GM23248 (cell line): ENCODE measurements at places on chromosomes 16 and 17. TPM values are rescaled to one million over a fixed set of nuclear protein-coding genes. Genes with fewer than 3 reads are reported as not detected.

- DNase-seq, result no peak
Measured at GRCh38 chr16:14491861-14492529, 138.1 kb downstream of the PARN start.

DNA sequence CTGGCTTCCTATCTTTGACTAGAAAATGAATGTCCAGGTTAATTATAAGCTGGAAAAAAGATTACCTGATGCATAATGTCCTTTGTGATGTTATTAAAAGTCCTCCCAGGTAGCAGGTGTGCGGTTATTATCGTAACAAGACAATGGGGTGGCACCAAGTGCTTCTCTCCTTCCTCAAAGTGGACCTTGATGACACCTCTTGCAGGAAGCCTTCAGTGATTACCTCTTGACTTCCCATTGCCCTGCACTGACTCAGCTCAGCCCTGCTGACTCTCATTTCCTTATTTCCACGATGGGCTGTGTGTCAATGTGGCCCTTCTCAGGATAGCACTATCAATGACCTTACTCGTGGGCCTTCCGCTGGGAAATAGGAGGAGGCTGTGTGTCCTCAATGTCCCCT lies 477.4 kb upstream of the CCL2 start:
- DNase-seq, result no peak

GRCh38 chr17:65389426-65389825 lies 172.0 kb downstream of the AXIN2 start:
- DNase-seq, result peak; percentile 78

- no peak for DNase-seq
Measured at GRCh38 chr17:9162275-9162985, 141.1 kb downstream of the NTN1 start.

GRCh38 chr17:41294016-41294415 lies 8.6 kb downstream of the KRTAP29-1 start:
- no peak for DNase-seq

DNA sequence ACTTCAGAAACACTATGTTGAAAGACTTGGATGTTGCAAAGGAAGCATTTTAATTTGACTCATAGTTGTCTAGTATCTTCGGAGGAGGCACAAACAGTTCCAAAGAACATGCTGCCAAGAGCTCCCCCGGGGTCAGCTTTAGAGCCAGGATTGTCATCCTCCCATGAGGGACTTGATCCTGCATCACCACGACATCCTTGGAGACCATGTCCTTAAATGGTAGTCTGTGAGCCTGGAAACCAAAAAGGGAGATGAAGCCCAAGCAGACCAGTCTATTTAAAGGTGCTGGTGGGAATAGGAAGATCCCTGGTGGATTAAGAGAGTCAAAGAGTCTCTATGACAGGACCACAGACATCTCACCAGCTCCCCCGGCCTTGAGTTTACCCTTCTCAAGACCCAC lies 33.3 kb upstream of the DYNLRB2 start:
- no peak for DNase-seq

DNA sequence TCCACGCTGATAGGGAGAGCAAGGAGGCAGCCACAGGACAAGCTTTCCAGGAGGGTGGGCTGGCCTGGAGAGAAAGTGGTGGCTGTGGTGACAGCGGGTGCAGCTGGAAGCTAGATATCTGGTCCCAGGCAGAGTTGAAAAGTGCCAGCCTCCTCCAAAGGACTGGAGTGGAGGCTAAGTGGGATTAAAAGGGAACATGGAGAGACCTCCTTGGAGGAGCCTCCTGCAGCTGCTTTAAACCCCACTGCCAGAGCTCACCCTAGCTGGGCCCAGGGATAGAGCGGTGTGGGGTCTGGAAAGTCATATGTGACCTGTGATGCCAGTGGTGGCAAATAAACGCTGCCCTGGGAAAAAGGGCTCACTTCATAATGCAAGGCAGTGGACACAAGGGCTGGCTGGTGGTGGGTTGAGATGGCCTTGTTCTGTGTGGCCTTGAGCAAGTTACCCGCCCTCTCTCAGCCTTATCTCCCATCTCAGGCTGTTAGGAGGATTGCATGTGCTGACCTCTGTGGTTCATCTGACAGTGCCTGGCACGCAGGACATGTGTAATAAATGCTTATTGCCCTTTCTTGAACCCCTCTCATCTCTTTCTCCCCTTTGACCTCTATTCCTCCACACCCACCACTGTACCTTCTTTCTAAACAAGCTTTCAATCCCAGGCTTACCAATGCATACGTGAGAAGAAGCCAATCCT lies 61.0 kb upstream of the LGALS9 start:
- DNase-seq, result no peak

- DNase-seq, result peak; percentile 78
Measured at GRCh38 chr16:56753410-56753809, 23.5 kb downstream of the NUP93 start.

DNA sequence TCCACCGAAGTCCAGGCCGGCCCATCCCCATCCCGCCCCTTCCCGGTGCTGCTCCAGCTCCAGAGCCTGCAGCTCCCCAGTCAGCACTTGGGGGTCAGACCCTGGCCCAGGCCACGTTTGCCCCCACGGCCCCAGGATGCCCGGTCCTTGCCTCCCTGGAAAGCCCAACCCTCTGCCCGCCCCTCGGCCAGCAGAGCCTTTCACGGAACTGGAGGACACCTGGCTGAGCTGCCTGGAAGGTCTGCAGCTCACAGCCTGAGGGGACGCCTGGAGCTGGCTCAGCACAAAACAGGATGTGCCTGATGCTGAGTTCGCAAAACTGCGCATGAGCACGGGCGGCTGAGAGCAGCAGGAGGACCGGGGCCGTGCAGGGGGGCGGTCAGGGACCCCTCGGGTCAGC lies 29.7 kb upstream of the SSTR5 start:
- DNase-seq, result peak; percentile 50

DNA sequence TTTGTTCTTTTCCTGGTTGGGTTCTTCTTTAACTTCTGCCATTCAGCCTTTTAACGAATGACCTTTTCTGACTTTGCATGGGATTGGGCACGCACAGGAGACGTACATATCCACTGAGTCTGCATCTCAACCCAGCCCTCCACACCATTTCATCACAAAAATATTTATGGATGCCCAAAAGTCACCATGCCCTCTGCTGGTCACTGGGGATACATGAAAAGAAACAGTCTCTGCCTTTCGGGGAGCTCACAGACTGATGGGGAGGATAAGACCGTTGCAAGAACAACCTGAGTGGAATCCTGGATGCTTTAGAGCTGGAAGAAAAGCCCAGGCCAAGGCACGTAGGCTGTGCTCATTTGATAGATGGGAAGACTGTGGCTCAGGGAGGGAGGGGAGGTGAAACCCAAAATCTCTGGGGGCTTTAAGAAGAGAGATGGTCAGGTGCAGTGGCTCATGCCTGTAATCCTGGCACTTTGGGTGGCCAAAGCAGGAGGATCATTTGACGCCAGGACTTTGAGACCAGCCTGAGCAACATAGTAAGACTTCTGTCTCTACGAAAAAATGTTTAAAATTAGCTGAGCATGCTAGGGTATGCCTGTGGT lies 7.9 kb upstream of the MT2A start:
- DNase-seq, result peak; percentile 83

- DNase-seq, result no peak
Measured at GRCh38 chr16:84594725-84595038, 23.2 kb downstream of the COTL1 start.

DNA sequence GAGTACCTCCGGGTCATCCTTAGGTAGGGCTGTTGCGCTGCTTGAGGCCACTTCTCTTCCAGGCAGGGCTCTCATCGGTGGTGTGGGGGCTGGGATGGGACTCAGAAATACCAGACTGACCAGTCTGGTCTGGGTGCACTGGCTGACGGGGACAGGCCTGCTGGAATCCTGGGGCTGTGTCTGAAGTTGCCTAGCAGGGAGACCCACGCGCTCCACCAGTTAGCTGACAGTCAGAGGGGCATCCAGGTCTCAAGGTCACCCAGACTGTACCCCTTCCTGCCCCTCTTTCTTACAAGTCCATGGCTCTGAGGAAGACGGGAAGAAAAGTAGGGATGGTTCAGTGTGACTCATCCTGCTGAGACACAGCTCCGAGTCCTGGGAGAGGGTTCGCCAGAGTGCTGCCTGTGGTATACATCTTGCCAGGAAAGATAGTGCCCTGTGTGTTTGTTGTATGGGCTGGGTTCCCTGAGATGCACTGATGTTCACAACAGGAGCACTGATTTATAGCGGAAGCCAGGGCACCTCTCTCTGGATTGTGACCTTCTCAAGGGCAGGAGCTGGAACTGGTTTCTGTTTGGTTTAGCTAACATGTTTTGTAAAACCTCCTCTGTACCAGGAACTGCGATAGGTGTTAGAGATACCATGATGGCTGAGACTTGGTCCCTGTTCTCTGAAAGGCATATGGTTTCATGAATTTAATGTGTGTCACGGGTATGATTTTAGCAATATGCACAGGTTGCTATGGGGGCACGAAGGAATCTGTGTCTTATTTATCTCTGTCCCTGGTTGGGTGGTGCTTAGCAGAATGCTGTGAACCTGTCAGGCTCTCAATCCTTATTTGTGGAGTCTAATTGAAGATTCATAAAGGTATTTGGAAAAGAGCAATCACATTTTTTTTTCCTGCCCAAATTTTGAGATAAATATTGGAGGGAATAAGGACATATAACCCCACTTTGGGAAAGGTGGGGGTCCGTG lies 97.5 kb downstream of the OR1D5 start:
- peak; percentile 85 for DNase-seq

- peak; percentile 91 for DNase-seq
Measured at GRCh38 chr16:67393111-67393787, at the start of gene TPPP3. TPPP3 (minus strand) TSS chr16:67393498; CDS start chr16:67391111, 2,387 bp downstream.

GRCh38 chr16:66845791-66846221 lies 1.6 kb downstream of the CA7 start:
- no peak for DNase-seq

DNA sequence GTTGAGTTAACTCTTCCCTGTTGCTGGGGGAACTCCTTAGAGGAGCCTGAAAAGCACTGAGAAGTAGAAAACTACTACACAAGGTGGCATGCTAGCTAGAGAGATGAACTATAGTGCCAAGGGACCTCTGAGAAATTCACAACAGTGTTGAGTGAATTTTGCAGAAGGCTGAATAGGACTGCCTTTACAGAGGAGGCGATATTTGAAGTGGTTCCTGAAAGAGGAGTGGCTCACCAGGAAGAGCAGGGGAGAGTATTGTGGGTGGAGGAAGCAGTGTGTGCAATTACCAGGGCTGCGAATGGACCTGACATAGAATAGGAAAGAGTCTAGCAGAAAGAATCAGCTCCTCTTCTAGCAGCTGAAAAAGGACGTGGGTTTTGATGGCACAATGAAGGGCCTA lies 66.4 kb downstream of the CDK5R1 start:
- DNase-seq, result no peak

DNA sequence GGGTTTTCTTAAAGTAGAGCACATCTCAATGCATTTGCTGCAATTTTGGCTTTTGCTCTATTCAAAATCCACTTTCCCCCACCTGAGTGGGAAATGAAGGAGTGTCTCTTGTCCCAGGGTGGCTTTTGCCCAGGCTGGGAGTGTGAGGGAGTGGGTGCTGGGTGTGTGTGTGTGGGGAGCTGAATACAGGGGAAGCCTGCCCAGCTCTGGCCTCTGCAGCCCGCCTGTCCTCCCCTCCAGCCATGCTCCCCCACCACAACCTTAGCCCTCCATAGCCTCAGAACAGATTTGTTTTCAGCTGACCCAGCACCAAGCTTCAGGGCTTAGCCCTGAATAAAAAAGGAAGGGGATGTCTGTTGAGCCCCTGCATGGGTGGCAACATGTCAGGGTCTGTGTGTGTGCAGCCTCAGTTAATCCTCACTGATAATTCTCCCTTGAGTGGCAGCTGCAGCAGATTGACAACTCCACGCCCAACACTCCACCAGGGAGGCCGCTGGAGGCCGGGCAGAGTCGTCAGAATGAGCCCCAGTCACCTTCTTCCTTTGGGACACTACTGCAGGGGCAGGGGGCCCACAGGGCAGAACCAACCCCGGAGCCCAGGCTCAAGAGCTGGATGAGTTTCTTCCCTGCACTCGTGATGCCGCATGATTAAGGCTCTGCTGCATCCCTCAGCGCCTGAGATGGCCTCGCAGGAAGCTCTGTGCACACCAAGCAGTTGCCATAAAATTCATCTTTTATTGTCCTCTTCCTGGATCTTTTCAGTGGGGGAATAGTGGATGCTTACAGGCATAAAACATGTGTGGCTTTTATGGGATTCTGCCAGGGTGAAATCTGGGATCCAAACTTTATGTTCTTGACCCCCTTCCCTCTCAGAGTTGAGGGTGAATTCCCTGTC lies 55.0 kb downstream of the SPACA3 start:
- no peak for DNase-seq

DNA sequence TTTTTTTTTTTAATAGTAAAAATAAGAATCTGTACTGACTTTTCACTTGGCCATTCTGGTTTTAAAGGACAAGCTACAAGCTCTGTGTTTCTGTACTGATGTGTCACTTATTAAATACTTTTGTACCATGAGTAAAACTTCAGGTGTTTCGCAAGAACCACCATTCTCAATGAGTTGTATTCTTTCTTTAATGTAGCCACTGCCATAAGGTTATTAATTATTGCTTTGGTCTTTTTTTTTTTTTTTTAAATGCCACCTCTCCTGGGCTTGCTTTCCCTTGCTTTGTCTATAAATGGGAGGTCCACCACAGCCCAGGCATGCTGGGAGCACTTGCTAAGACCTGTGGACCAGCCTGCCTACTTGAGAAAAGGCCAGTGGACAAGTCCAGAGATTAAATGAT lies 8.4 kb downstream of the ARL2BP start:
- peak; percentile 52 for DNase-seq

GRCh38 chr17:60086818-60087591 lies 8.3 kb upstream of the HEATR6 start:
- peak; percentile 88 for DNase-seq

PLEKHH3 gene
- polyA plus RNA-seq, result 6.4 and 7.5 TPM in 2 replicates

TSNAXIP1 gene
- 0.79 and 1.2 TPM in 2 replicates for polyA plus RNA-seq

PERCC1 gene
- polyA plus RNA-seq, result not detected in 2 replicates

KRTAP1-5 gene
- 127 and 134 TPM in 2 replicates for polyA plus RNA-seq

MATCAP1 gene
- 3.4 and 3.8 TPM in 2 replicates for polyA plus RNA-seq

KRTAP2-2 gene
- 0.51 and 0.74 TPM in 2 replicates for polyA plus RNA-seq
